ENCODE measurements at places on chromosomes 5 and 9. TPM values are rescaled to one million over a fixed set of nuclear protein-coding genes. Genes with fewer than 3 reads are reported as not detected.

The CDC20B gene
- total RNA-seq = 0.16 TPM

The TCOF1 gene
- total RNA-seq = 156 TPM

The ROPN1L gene
- not detected for total RNA-seq

The CTXN3 gene
- not detected for total RNA-seq

The CHSY3 gene
- not detected for total RNA-seq

The PTPN3 gene
- total RNA-seq = 0.08 TPM

The CDH10 gene
- not detected for total RNA-seq

The SH3RF2 gene
- total RNA-seq = 0.42 TPM

The CBY3 gene
- total RNA-seq = 0.53 TPM

The PCSK1 gene
- total RNA-seq = not detected

The NR4A3 gene
- 26.5 TPM for total RNA-seq

The ATP10B gene
- total RNA-seq = 0.08 TPM

The ITK gene
- 260 TPM for total RNA-seq

GRCh38 chr9:89721176-89721700 lies 116.4 kb downstream of the GADD45G start:
- DNase-seq = no peak

- DNase-seq = peak; percentile 43
Measured at GRCh38 chr9:114777821-114778609, 27.8 kb downstream of the TNFSF15 start.

- DNase-seq = no peak
Measured at GRCh38 chr5:174945853-174946252, 221.5 kb downstream of the MSX2 start.

DNA sequence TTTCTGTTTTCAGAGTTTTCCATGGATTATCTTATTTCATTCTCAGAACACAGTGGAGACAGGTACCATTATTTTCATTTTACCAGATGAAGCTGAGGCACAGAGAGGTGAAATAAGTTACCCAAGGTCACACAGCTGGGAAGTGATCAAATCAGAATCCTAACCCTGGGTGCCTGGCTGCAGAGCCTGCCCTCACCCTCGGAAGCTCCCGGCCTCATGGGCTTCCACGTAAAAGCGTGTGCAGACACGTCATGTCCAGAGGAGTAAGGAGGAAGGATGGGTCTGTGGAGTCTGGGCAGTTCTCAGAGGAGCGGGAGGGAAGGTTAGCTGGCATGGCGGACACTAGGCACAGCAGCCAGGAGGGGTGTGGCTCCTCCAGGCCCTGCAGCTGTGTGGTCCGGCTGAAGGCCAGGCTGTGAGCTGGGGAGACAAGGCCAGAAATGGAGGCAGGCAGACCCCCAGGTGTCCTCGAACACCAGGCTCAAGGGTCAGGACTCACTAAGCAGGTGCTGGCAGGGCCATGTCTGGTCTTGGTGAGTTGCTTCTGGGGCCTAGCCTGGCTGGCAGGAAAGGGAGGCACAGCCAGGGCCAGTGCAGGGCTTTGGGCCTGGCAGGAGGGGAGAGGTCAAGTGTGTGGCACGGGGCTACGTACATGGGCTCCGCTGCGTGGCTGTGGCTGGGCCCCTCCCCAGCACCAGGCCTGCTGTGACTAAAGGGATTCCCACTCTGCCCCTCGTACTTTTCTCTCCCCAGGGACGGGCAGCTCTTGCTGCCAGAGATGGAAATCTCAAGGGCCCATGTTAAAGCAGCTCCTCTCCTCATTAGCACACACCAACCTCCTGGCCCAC lies 5.6 kb downstream of the TBC1D9B start:
- DNase-seq = no peak

DNA sequence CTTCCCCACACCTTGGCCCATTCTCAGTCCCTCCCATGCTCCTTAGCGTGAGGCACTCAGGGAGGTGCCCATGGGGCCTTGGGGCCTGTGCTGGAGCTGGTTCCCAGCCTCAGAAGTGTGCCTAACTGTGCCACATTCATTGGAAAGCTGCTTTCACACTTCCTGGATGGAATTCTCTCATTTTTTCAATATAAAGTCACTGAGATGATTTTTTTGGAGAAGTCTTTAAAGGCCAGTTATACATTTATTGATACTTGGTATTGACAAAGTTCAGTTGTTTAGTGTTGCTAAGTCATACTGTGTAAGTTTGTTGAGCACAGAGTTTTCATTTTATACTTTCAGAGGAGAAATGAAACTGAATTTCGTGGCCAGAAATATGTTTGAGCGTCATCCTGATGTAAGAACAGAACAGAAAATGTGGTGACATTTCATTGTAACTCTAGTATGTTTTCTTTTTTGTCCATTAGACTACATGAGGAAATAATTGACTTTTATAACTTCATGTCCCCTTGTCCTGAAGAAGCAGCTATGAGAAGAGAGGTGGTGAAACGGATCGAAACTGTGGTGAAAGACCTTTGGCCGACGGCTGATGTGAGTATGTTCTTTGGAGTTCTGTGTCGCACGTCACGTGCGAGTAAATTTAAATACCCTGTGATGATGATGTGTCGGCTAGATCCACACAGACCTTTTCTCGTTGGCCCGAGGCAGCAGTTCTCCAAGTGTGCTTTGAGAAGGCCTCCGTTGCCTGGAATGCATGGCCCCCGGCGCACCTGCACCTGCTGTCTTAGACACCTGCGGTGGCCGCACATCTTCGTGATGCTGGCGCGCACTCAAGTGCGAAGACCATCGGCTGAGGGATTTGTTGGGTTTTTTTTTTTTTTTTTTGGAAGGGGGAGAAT lies 24.1 kb downstream of the TENT4A start:
- DNase-seq = no peak

- DNase-seq = no peak
Measured at GRCh38 chr9:19440823-19441580, 32.2 kb downstream of the ACER2 start.

DNA sequence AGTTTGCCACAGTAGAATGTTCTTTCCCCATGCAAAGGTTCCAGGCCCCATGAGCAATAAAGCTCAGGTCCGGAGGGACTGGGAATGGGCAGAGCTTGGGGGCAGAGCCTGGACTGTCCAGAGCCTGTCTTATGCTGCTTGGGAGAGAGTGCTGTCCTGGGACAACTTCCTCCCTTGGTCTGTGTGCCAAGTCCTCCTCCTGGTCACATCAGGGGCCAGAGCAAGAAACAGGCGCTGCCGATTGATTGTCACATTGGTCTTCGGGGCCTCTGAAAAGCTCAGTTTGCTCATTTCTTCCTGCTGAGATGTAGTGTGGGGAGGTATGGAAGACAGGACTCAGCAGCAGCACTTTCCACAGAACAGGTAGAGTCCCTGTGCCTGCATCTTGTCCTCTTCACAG lies 54.0 kb upstream of the FCN1 start:
- no peak for DNase-seq

DNA sequence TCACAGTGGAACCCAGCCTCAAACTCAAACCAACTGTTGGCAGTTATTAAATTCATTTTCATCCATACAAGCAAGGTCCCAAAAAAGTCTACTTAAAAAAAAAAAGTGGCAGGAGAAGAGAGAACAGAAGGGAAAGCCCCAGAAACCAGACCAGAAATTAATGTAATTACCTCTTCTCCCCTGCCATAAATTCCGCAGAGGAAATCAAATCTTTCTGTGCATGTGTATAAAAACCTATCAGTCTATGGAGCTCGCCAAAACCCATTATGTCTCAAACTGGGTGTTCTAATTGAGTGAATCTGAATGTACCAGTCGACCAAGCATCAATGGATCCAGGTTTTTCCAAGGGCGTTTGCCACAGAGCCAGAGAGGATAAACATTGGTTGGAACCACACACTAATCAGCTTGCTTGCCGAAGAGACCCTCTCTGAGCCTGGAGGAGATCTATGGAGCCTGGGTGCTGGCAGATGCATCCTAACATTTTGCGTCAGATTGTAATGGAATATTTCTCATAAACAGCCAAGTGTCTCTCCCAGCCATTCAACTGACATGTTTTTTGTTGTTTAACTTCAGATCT lies 7.9 kb upstream of the HAND1 start:
- no peak for DNase-seq

DNA sequence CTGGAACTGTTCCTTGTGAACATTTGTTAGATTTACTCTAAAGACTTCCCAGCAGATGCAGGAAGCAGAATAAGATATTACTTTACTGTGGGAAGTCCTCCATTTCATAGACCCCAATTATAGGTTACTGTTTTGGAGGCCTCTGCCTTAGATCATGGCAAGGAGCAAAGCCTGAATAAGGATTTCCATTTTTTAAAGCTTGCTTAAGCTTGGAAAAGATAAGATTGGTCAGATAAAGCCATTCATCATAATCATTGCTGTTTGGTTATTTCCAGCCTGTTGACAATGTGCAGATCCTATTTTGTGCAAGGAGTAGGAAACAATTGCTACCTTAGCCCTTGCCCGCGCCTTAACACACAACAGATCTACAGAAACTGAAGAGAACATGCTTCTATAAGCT lies 129.5 kb upstream of the ITGA1 start:
- no peak for DNase-seq

DNA sequence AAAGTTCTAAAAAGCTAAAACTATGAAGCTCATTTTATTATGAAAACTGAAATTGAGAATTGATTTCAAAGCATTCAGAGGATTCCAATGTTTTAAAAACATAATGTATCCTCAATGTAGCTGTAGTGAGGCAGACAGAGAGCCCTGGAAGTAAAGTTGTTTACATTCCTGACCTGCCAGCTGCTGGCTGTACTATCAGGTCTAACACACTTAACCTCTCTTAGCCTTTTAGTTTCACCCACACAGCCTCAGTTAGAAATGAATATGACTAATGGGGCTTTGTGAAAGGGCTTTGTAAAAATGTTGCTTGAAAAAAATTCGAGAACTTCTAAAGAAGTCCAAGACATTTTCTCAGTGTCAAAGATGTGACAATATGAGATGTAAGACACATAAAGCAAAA lies 122.6 kb downstream of the FBXL17 start:
- no peak for DNase-seq

DNA sequence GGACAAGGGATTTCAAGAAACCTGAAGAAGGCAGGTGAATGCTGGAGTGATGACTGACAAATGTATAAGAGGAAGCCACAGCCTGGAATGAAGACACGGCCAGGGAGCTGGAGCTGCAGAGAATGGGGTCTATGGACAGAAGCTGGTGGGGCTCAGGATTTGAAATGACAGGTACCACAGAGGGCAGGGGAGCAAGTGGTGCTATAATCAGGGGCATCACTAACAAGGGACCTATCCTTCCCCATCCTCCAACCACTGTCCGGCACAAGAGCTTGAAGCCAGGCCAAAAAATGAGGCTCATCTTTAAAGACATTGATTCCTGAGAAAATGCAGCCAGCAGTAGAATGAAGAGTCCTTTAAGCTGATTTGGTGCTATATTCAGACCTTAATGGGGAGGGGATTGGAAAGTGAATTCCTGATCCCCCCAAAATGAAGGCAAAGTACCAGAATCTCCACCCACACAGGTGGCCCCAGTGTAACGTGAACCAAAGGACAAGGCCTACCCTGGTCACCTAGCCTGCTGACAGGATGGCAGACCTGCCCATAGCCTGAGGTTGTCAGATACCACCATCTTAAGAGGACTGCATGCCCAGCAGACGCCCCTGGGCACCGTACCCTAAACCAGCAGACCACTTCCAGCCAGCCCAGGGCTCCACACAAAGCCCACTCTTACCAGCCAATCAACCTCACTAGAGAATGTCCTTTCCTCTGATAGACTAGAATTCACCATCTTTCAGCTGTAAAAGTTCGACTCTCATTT lies 109.2 kb downstream of the SAXO1 start:
- no peak for DNase-seq

GRCh38 chr5:67315082-67315989 lies 118.7 kb upstream of the CD180 start:
- no peak for DNase-seq

GRCh38 chr9:22111954-22112247 lies 102.8 kb upstream of the CDKN2B start:
- no peak for DNase-seq

DNA sequence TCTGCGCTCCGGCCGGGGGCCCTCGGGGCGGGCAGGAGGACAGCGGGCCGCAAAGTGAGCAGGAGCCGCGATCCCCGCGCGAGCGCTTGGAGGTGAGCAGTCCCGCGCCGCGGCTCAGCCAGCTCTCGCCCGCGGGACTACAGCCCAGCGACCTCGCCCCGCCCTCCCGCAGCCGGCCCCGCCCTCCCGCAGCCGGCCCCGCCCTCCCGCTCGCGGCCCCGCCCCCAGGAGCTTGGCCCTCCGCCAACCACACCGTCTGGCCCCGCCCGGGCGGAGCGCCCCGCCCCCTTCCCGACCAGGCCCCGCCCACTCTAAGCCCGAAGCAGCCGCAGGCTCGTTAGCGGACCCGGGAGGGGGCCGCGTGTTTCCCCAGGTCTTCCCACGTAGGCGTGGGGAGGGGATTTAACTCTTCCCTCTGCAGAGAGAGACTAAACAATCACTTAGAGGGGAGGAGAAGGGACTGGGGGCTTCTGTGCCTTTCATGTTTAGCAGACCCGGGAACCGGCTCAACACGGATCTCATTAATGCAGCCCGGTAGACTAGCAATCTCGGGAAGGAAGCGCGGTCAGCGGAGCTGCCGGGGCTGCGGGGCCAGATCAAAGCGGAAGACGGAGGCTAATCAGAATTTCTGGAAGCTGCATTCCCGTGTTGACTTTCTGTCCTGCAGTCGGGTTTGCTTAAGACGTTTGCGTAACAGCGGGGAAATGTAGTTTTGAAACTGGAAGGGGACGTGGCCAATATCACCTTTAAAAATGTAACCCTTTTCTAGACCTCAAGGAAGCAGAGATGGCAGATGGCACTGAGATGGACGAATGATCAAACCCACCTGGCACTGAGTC lies at the start of gene MYO10:
Gene MYO10, minus strand, starts transcription at position 139 of the 839 bp plus-strand sequence. CDS start 480 bp downstream, outside the sequence.
- DNase-seq = peak; percentile 27

DNA sequence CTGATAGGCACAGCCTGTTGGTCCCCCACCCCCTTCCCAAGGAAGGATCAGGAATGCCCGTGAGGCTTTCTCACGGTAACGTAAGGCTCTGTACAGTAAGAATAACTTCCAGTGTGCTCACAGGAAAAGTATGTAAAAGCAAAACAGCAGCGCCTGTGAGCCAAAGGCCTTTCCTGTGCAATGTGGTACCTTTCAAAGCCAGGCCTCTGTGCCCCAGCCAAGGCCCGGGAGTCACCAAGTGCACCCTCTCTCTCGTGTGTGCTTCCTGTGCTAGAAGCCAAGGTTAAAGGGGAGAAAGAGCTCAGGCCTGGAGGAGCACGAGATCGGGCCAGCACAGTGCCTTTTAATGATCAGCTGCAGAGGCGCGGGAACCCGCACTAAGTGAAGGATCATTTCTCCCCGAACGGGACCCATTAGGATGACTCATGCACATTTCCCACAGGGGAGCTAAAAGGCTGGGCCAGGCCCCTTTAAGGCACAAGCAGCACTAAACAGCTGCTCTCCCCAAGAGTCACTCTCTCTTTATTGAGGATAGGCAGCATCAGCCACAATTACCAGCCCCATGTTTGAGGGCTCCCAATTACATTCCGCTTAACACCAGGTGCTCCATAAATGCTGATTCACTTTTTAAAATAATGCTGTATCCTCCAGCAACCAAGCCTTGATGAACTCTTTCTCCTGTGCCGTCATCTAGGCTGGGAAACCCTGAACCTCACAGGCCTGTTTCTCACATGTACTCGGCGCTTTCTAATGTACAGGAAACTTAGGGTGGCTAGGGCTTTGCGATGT lies 42.8 kb downstream of the SHB start:
- DNase-seq = no peak

DNA sequence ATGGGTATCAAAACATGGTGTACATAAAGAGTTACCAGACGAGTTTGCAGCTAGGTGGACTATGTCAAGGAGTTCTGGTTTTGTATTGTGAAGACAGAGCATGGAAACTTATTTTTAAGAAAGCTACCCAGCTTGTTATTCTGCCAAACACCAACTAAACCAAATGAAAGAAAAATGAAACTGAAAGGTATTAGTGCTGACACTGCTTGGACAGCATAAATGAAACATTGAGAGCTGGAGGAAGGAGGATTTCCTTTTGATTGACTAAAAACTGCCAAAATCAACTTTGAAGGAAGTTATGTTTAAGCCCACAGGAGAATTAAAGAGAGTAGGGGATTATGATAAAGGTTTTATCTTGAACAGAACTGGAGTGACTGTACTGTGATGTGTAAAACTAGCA lies 766.2 kb downstream of the PTPRD start:
- DNase-seq = no peak

Measured in activated T-cell treated with anti-CD3 and anti-CD28 coated beads, Interleukin-2, amount 50 U/mL, for 4 hours (primary cell).